Right renal cortex interstitium (tissue), 3 donors: ENCODE measurements at places on chromosomes 1 and 21. TPM values are rescaled to one million over a fixed set of nuclear protein-coding genes. Genes with fewer than 3 reads are reported as not detected.

SIM2 gene
- 22.3 TPM for polyA plus RNA-seq

LYPLA2 gene
- polyA plus RNA-seq = 63.5 TPM

TMEM269 gene
- 0.44 TPM for polyA plus RNA-seq

KCNJ9 gene
- polyA plus RNA-seq = 0.12 TPM

IQCC gene
- polyA plus RNA-seq = 6.8 TPM

PLA2G2A gene
- polyA plus RNA-seq = not detected

FCRL5 gene
- polyA plus RNA-seq = 0.04 TPM

OR2L2 gene
- 0.07 TPM for polyA plus RNA-seq

CYP4A11 gene
- 30.0 TPM for polyA plus RNA-seq

OR2L5 gene
- not detected for polyA plus RNA-seq

CD101 gene
- polyA plus RNA-seq = 1.5 TPM

FMO4 gene
- 15.2 TPM for polyA plus RNA-seq

CSF3R gene
- 2.0 TPM for polyA plus RNA-seq

DENND2C gene
- 4.1 TPM for polyA plus RNA-seq

CRP gene
- polyA plus RNA-seq = not detected

CFHR5 gene
- polyA plus RNA-seq = not detected

C1orf21 gene
- polyA plus RNA-seq = 41.3 TPM

AUNIP gene
- 3.7 TPM for polyA plus RNA-seq

GNG4 gene
- polyA plus RNA-seq = 2.9 TPM

GSTM5 gene
- 60.4 TPM for polyA plus RNA-seq

SDF4 gene
- polyA plus RNA-seq = 126 TPM

LENEP gene
- polyA plus RNA-seq = not detected

C1orf94 gene
- polyA plus RNA-seq = not detected

NUAK2 gene
- 9.2 TPM for polyA plus RNA-seq

GJB3 gene
- 0.10 TPM for polyA plus RNA-seq

ADAMTS4 gene
- 1.1 TPM for polyA plus RNA-seq

NR1I3 gene
- 4.7 TPM for polyA plus RNA-seq

HIVEP3 gene
- 4.0 TPM for polyA plus RNA-seq

FCRL2 gene
- not detected for polyA plus RNA-seq

ETV3L gene
- polyA plus RNA-seq = not detected

AMY2B gene
- polyA plus RNA-seq = 33.1 TPM

OXCT2 gene
- 0.40 TPM for polyA plus RNA-seq

MFSD2A gene
- 1.8 TPM for polyA plus RNA-seq

LCE3D gene
- polyA plus RNA-seq = not detected

PLA2G5 gene
- not detected for polyA plus RNA-seq

HEYL gene
- polyA plus RNA-seq = 23.1 TPM

CR2 gene
- 1.7 TPM for polyA plus RNA-seq

CD53 gene
- 5.4 TPM for polyA plus RNA-seq

VWA5B1 gene
- polyA plus RNA-seq = 1.2 TPM

OR2L3 gene
- polyA plus RNA-seq = not detected

MRAP gene
- polyA plus RNA-seq = not detected

CCDC27 gene
- 0.17 TPM for polyA plus RNA-seq

GAS5 gene
- 717 TPM for polyA plus RNA-seq

KRTAP7-1 gene
- not detected for polyA plus RNA-seq

KMO gene
- 26.3 TPM for polyA plus RNA-seq

ANGPTL7 gene
- polyA plus RNA-seq = not detected

URB2 gene
- polyA plus RNA-seq = 8.6 TPM

S100B gene
- polyA plus RNA-seq = 5.6 TPM

TSPAN2 gene
- 44.0 TPM for polyA plus RNA-seq
